ENCODE measurements at places on chromosomes 11 and 22.

DNA sequence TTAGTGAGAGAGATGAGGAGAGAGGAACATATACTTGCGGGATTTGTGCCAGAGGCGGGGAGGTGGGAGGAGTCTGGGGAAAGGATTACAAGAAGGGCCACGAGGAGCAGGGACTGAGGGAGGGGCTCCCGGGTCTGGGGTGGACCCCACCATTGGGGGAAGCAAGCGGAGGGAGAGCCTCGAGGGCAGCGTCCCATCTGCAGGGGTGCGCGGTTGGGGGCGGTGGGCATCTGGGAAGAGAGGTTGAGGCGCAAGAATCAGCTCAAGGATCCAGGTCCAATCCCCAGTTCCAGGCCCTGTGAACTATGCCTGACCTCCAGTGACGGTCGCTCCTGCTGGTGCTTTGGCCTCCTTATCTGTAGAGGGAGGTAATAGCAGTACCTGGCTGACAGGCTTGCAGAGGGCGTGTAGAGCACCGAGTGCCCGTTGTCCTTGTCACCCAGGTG is 38.0 kb downstream of the ADAMTS15 start:
- no peak for DNase-seq

GRCh38 chr22:41425660-41426365 is 20.8 kb downstream of the TOB2 start:
- no peak for DNase-seq

DNA sequence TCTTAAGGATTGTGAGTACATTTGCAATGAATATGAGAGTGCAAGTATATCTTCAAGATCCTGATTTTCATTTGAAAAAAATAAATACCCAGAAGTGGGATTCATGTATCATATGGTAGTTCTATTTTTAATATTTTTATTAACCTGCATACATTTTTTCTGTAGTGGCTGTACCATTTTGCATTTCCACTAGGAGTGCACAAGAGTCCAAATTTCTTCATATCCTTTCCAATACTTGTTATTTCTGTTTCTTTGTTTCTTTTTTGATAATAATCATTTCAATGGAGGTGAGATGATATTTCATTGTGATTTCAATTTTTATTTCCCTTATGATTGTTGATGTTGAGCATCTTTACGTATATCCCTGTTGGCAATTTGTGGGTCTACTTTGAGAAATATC is 759.8 kb upstream of the CNTN5 start:
- DNase-seq, result no peak

DNA sequence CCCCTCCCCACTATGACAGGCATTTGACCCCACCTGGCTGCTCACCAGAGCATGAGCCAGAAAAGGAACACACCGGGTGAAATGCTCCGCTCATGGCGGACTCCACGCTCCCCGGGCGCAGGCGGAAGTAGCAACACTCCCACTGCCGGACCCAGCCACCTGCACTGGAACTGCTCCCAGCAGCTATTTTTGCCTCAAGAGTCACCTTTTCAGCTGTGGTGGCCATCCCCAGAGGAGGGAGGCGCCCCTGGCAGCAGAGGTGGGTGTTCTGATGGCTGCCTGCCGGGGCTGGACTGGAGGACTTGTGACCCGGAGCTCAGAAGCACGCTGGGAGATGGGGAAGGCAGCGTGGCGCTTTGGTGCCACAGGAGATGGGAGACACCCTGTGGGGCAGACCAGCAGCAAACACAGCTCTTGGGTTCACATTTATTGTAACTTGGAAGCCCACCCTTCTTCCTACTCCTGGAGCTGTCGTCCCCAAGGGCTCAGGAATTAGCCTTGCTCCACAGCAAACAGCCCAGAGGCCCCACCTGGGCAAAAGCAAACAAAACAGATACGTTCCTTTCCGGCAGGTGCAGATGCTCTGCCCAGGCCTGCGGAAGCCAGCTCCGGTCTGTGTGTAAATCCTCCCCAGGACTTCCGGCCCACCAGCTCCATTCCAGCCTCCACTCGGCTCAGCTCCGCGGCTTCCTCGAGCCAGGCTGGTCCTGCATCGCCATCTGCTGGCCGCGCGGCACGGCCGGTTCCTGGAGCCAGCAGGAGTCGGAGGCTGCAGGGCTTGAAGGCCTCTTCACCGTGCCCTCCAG is 3.7 kb downstream of the RPS19BP1 start:
- peak; percentile 95 for DNase-seq

GRCh38 chr11:15704064-15704463 is 589.3 kb downstream of the INSC start:
- DNase-seq, result no peak

DNA sequence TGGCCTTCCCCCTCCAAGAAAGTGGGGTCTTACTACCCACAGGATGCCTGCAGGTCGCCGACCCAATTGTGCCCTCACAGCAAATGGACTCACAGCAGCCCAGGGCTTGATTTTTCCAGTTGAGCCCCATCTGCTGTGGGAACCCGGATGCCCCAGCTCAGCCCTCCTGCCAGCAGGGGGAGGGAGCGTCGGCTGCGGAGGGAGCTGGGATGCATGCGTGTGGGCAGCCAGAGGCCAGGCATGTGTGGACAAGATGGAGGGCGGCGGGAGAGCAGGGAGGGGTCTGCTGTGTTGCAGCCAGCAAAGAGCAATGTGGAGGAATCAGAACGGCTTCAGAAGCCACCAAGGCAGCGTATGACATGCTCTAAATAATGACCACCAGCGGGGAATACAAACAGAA is 41.0 kb upstream of the EIF3D start:
- no peak for DNase-seq

DNA sequence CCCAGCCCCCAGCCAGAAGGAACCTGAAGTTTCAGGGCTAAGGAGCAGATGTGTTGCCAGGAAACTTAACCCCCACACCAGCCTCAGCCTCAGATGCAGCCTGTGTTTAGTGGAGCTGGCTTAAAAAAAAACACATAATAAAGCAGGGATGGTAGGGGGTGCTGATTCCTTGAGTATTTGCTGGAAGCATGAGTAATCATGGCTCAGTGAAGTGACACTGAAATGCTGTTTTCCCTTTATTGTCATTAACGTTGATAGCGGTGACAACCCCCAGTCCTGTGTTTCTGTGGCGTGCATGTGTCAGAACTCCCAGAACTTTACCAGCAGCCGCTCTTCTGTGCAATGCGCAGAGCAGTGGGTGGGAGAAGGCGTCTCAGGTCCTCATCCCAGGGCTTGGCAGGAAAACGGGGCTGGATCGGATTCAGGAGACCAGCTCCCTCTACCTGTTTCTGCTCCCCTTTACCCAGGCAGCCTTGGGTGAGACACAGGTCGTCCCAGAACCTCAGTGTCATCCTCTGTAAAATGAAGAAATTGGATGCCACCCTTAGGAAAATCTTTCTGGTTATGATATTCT is 1282.1 kb downstream of the TBC1D22A start:
- no peak for DNase-seq

GRCh38 chr22:26549902-26550497 is 37.7 kb upstream of the TFIP11 start:
- DNase-seq, result no peak

DNA sequence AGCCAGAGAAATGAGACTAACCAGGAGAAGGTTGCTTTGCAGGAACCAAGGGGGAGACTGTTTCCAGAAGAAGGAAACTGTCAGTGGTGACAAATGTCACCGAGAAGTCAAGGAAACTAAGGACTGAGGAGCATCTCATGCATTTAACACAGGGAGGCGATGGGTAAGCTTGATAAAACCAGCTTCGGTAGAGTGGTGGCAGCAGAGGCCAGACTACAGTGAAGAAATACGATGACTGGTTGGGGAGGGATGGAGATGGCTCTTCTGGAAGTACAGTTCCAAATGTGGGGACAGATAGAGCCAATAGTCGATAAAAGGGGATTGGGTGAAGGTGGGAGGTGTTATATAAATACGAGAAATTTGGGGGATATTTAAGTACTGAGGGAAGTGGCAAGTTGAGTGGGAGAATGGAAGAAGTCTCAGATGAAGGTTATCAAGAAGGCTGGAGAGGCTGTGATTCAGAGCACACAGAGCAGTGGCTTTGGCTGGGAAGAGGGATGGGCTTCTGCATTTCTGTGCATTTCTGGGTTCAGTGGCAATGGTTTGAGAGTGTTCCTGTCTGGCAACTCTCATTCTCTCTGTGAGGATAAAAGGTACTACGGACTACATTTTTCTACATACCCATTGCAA is 29.2 kb downstream of the SC5D start:
- DNase-seq, result no peak

DNA sequence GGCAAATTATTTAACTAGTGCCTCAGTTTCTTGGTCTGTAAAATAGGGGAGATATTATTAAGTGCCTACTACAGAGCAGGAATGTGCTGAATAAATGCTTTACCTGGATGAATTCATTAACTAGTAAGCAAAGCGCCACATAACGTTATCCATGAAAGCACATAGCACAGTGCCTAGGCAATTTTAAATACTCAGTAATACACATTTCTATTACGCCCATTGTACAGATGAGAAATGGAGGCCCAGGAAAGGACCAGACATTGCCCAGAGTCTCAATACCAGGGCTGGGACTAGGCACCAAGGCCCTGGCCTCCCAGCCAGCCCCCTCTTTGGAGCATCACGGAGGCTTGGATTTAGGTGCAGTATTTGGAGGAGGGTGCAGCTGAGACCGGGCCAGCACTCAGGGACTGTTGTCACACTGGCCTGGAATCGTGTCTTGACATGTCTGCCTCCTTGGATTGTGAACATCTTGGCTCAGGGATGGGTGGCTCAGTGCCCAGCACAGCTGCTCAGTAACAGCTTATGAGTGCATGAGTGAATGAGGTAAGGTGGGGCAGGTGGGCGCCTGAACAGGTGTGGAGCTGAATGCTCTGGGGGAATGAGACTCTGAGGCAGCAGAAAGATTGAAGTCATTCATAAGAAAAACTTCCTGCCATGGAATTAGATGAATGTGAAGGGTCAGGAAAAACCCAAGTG is 42.1 kb upstream of the TPBGL start:
- DNase-seq, result no peak

DNA sequence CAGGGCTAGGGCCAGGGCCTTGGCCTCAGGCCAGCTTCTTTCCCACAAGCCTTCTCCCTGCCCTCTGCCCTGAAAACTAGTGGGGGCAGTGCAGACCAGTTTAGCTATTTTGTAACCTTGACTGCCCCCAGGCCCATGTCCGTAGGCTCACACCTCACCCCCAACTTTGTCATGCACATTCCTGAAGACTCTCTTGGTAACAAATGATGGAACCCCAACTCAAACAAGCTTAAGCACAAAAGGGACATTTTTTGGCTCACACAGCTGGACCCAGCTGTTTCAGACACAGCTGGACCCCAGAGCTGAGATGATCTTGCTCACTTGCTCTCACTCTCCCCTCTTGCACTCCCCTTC is 46.6 kb downstream of the KCNQ1OT1 start:
- no peak for DNase-seq

GRCh38 chr11:14314127-14314526 is 44.9 kb downstream of the RRAS2 start:
- DNase-seq, result no peak

- no peak for DNase-seq
These were observed 14.1 kb upstream of the ARAP1 start for GRCh38 chr11:72766152-72766902.

DNA sequence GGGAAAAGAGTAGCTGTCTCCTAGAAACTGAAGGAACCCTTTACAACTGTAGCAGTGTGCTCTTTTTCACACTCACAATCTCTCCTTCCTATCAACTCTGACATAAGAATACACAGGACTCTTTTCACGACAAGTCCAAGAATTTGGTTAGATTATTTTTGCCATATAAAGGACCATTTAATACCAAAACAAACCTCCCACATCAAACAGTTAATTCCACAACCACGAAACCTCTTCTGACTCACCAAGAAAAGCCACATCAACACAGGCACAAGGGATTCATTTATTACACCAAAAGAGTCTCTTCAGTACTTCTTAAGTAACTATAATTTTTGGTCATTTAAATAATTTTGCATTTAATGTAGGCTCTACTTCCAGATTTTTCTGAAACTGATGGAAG is 222.6 kb upstream of the PITPNB start:
- DNase-seq, result no peak

- no peak for DNase-seq
These were observed 244.0 kb upstream of the ANO5 start for GRCh38 chr11:21948876-21949275.

DNA sequence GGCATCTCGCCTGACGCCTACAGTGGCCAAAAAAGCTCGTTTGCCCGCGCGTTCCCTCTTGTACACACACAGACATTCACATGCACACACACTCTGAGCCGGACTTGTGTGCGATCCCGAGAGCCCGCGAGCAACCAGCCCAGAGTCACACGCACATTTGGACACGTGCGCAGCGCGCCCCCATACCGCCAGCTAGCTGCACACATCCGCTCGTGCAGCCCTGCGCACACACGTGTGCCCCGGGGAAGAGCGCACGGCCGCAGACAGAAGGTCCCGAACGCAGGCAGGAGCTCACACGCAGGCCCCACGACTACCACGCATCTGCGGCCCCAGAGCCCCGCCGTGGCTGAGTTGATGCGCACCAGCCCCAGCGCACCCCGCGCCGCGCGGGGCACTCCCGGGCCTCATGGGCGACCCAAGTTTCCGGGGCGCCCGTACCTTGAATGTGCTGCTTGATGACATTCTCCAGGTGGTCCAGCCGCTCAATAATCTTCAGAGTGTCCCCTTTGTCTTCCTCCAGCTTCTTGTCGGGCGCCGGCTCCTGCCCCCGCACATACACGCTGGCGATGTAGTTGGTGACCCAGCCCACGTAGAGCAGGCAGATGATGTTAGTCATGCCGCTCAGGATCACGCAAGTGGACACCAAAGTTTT is 758 bp downstream of the GALNT18 start:
- DNase-seq, result peak; percentile 58

- no peak for DNase-seq
These were observed 539 bp downstream of the SDHD start for GRCh38 chr11:112087212-112087611.

Measured in activated CD8-positive, alpha-beta memory T cell treated with anti-CD3 and anti-CD28 coated beads for 24 hours (primary cell).